ENCODE measurements at places on chromosomes 13 and 19. TPM values are rescaled to one million over a fixed set of nuclear protein-coding genes. Genes with fewer than 3 reads are reported as not detected.

The KASH5 gene
- polyA plus RNA-seq = not detected

DNA sequence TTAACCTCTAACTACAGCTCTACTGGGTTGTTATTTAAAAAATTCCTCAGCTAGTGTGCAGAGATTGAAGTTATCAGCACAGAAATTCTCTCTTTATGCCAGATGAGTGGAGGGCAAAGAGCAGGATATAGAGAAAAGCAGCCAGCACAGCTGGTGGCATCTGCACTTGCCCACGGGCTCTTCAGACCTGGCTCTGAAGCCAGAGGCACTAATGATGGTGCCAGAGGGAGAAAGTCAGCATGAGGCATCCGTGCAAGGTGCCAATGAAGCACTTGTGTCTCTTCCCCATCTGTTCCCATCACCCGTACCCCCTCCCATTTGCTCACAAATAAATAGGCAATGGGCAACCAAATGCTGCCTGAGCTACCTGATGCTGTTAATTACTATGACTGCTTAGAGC lies 138.9 kb downstream of the OLFM4 start:
- DNase-seq = no peak

The FGF21 gene
- not detected for polyA plus RNA-seq

DNA sequence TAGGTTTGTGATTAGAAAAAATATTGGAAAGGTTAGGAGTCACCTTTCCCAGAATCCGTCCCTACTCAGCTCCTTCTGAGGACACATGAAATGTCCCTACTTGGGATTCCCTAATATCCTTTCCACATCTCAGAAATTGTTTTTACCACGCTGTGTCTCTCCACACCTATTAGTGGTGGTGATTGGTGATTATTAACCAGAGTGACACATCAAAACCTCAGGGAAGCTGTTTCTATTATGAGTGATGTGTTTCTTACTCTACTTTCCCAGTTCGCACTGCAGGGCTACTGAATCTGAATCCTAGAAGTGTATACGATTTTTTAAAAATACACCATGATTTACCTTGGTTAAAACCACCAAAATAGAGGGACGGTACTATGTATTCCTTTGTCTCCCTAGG lies 460.8 kb downstream of the TBC1D4 start:
- DNase-seq = no peak

DNA sequence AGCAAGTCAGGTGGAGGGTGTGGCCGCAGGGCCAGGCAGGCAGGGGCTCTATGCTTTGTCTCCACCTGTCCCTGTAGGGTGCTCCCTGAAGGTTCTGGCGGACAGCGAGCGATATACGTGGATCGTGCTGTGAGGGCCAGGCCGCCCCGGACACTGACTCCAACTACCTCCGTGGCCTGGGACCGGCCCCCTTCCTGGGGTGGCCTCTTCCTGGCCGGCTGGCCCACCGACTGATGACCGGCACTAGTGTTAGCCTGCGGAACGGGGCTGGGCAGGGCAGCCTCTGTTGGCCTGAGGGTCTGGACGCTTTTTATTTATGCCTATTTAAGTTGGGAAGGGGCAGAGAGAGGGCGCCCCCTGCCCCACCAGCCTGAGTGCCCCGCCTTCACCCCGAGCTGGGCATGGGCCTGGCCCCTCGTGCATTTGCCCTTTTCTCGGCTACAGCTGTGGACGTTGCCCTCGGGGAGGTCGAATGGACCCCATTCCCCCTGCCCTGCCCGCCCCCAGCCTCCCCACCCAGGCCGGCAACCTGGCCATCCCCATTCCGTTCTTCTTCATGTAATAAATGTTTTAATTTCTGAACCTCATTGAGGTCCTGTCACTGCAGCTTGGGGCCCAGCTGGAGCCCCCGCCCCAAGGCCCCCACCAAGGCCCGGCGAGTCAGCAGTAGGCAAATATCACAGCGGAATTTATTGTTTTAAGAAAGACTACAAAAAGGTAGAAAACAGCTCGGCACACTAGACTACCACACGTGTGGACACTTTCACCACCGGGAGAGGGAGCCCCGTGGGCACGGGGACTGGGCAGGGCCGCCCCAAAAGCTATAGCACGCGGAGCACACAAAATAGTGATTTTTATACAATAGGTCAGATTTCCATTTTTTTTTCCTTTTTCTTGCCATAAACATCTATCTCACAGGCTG lies 8.8 kb downstream of the DCAF15 start:
- DNase-seq = no peak

DNA sequence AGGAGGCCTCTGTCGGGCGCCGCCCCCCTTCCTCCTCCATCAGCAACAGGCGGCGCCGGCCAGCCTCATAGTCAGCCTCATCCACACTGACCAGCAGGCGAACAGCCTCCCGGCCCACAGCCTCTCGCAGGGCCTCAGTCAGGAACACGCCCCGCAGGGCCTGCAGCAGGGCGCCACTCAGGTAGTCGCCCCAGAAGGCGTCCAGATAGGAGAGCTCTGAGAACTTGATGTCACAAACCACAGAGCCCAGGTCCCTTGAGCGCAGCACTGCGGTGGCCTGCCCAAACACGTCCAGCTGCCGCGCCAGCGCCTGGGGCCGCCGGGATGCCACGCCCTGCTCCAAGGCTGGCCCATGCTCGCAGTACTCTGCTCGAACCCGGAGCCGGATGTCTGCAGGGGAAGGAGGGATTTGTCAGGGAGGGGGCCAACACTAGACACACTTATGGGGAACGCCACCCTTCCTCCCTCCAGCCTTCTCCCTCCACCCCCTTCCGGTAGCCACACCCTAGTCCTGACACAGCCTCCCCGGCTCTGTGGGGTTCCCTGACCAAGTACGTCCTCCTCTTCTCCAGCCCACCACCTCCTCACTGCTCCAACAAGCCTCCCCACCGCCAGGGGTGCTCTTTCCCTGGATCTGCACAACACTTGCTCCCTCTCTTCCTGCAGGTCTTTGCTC lies 17.9 kb downstream of the DEDD2 start:
- no peak for DNase-seq

DNA sequence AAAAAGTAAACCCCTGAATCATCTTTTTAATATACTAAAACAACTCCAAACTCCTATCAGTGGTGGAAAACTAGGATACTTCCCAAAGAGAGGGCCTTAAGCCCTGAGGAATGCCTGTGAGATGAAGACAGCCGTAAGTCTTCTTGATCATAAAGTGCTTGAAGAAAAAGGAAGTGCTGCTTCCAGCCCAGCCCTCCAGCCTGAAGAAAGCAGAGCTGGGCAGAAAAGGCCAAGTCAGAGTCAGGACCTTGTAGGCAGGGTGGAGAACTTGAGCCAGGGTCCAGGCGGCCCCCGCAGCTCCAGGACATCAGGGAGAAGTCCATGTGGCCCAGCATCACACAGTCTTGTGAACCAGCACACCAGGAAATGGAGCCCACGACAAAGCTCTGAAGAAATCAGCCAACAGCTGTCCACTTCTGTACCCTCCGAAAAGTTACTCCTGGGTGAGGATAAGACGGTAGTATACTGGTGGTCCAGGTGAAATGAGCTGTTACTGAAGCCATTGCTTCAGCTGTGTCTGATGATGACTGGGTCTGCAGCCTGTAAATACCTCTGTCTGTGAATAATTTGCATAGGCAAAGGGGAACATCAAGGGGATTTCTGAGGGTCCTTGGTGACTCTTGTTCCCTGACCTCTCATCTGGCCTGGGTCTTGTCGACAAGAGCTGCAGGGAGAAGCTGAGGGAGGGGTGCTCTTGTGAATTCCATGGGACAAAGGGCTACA lies 18.7 kb upstream of the CRYL1 start:
- DNase-seq = no peak

DNA sequence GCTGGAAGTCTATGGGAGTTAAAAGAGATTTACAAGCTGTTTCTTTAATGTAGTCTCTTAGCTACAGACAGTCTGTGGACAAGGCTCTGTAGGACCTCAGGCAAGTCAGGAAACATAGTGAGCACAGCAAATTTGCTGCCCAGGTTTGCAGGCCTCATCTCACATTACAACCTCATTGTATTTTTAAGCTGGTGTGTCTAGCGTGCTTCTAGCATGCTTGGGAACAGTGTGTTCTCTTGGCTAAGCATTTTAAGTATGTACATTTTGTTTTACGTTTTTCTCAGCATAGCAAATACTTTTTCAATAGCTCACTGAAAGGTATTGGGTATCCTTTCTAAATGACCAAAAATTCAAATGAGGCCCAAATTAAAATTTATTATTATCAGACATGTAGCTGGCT lies 113.2 kb downstream of the STARD13 start:
- DNase-seq = no peak

- no peak for DNase-seq
These were observed 2.9 kb upstream of the CERS1 start for GRCh38 chr19:18898607-18899408.

The SHANK1 gene
- 0.03 TPM for polyA plus RNA-seq

All from heart left ventricle (tissue), 16 donors.